ENCODE measurements at places on chromosomes 13 and 19. TPM values are rescaled to one million over a fixed set of nuclear protein-coding genes. Genes with fewer than 3 reads are reported as not detected.

DNA sequence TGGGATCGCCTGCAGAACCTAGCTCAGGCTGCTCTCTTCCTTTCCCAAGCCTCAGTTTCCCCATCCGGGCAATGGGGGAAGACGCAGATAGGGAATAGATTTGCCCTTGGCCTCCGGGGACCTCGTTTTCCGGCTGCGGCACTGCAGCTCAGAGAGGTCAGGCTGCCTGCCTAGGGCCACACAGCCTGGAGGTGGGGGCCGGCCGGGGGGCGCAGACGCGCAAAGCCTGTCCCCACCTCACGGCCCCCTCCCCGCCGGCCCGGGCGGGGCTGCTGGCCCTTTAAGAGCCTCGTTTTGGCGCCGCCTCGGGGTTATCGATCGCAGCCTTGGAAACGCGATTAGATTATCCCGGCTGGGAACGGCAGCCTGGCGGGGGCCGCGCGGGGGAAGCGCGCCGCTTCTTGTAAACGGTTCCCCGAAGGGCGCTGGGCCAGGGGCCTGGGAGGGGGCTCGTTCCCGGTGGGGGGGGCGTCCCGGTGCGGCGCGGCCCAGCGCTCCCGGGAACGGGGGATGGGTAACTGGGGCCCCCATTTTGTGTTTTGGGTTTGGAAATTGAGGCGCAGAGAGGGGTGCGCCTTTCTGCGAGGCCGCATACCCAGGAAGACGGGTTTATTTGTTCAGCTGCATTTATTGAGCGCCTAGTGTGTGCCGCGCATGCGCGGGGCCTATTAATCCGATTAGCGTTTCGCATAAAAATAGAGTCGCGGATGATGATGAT, 23.4 kb upstream of the TCF3 start:
- no peak for DNase-seq

DNA sequence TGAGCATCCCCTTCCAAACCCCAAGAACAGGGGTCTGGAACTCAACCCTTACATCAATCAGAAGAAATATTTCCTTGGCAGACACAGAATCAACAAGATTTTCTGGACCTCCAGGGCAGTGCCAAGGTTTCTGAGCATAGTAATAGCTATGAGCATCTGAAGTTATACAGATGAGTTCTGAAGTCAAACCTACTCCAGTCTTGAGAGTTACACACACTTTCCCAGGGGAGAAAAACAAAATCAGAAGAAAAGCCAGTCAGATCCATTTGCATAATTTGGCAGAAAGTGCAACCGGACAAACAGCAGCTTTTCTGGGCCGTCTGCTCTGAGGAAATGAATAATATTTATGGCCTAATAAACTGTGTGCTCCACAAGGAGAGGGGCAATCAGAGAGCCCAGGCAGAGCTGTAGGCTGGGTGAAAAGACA, 93.1 kb downstream of the KL start:
- no peak for DNase-seq

DNA sequence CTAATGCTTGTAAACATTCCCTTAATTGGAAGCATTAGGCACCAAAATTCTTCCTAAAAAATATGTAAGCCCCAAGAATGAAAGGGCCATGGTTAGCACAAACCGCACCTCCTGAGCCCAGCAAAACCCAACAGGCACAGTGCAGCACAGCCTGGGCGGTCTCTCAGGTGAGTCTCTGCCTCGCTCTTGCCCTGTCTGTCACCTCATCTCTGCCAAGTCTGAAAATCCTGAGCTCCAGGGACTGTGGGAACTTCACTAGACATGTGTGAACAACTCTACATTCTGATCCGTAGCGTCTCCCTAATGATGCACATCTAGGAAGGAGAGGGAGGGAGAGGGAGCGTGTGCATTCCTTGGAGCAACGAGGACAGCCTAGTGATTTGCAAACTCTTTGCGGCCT, 88.8 kb upstream of the GJB6 start:
- DNase-seq, result no peak

DNA sequence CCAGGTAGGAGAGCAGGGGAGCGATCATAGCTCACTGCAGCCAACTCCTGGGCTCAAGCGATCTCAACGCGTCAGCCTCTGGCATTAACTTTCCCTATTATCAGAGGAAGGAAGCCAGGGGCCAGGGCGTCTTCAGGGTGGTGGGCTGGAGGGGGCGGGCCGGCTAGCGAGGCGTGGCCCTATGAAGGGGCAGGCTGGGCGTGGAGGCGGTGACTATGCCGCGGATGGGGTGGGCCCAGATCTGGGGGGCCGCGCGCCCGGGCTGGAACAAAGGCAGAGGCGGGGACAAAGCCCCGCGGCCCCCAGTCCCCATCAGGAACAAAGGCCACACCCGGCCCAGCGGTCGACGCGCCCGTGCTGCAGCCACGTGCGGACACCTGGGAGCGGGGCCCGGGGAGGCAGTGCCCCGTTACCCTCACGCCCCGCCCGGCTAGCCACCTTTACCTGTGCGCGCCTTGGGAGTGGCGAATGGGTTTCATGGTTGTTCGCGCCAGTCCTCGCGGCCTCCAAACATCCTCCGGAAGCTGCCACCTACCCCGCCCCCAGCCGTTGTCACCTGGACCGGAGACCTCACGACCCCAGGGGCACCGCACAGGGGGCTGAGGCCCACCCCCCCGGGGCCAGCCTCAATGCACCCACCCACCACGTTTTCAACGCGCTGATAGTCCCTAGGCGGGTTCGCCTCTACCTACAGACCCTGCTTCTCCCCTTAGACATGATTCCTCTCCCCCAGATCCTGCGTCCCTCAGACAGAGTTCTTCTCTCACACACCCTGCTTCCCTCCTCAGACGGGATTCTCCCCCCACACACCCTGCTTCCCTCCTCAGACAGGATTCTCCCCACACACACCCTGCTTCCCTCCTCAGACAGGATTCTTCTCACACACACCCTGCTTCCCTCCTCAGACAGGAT, 5.4 kb upstream of the TRIM28 start:
- no peak for DNase-seq

DNA sequence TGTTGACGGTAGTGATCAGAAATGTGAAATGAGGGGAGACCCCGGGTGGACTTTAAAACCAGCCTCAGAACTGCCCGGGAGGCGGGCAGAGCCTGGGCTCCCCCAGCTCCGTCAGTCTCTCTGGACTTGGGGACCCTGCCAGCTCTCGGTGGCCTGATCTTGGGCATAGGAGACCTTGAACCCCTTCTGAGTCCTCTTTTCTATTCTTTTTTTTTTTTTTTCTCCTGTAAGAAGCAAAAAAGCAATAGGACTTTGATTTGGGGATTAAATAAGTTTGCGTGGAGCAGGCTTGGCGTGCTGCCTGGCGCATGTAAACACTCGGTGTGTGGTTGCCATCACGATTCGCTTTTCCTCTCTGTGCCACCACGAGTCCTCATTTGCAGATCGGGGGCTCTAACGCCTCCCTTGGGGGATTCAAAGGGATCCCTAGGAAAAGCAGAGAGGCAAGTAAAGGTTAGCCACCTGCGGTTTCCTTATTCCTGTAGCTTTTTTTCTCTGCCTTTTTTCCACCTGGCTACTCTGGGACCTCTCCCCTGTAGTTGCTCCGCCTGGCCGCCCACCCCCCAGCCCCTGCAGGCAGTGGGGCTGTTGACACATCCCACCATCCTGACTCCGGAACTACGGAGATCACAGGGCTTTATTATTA, 1.3 kb downstream of the SAFB start:
- no peak for DNase-seq

- no peak for DNase-seq
Observed at GRCh38 chr13:33799950-33800592, 17.9 kb upstream of the RFC3 start.

DNA sequence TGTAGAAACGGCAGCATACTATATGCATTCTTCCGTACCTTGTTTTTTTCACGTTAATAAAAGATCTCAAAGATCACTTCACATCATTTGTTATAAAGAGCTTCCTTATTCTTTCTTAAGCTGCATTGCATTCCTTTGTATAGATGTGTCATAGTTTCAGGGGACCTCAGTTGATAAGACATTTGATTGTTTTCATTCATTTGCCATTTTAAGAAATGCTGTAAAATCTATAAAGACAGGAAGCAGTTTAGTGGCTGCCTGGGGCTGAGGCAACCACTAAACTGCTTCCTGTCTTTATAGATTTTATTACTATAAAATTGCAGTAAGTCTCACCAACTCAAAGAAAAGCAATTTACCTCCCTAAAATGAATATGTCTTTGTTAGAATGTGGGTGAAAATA, 59.4 kb downstream of the ZDHHC20 start:
- DNase-seq, result no peak

DNA sequence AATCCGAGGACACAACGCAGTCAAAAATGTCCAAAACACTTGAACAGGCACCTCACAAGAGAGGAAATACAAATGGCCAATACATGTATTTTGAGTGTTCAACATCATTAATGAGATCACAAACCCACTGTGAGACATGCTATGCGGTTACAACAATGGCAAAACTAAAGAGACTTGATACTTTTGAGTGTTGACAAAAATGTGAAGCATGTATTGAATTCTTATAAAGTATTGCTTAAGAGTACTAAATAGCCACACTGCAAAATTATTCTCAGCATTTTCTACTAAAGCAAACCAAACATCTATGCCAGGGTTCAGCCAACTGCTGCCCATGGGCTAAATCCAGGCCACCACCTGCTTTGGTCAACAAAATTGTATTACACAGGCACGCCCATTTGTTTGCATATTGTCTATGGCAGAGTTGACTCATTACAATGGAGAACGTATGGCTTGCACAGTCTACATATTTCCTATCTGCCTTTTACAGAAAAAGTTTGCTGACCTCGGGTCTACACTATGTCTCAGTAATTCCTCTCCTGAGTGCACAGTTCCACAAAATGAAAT, 135.3 kb downstream of the B3GLCT start:
- DNase-seq, result no peak

- DNase-seq, result no peak
Observed at GRCh38 chr13:22189176-22190048, 518.5 kb downstream of the FGF9 start.

DNA sequence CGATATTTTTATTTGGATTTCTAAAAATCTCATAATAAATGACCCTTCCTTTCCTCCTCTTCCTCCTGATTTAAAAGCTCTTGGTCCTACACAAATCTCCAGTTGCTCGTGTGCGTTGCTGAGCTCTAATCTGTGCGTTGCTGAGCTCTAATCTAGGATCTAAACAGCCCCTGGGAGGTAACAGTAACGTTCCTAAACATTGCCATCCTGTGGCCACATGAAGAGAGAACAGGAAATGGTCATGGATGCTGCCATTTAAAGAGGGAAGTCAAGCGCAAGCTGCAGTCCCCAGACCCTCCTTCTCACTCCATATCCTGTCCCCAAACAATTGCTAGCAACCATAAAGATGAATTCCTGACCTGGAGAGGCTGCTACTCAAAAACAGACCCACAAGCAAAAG, 170.8 kb downstream of the NUFIP1 start:
- DNase-seq, result no peak

GRCh38 chr19:18045307-18046050, 37.5 kb downstream of the ARRDC2 start:
- no peak for DNase-seq

- DNase-seq, result no peak
Observed at GRCh38 chr13:32178763-32179162, 136.4 kb downstream of the ZAR1L start.

DNA sequence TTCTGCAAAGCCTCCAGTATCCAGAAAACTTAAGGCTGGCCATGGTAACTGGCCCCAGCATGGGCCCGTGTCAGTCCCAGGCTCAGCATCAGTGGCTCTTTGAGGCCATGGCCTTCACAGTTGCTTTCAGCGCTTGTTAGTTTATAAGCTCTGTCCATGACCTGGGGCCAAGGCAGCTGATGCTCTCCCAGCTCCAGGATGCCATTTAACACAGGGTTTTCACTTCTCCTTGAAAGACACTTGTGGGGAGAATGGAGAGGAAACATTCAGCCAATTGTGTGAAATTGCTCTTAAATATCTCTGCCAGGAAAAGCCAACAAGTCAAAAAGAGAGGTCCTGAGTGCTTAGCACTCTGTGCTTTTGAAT, 321.3 kb downstream of the FOXO1 start:
- no peak for DNase-seq

- DNase-seq, result no peak
Observed at GRCh38 chr13:93116809-93117208, 109.8 kb upstream of the GPC6 start.

DACT3 gene
- total RNA-seq, result 1.8 TPM

DNA sequence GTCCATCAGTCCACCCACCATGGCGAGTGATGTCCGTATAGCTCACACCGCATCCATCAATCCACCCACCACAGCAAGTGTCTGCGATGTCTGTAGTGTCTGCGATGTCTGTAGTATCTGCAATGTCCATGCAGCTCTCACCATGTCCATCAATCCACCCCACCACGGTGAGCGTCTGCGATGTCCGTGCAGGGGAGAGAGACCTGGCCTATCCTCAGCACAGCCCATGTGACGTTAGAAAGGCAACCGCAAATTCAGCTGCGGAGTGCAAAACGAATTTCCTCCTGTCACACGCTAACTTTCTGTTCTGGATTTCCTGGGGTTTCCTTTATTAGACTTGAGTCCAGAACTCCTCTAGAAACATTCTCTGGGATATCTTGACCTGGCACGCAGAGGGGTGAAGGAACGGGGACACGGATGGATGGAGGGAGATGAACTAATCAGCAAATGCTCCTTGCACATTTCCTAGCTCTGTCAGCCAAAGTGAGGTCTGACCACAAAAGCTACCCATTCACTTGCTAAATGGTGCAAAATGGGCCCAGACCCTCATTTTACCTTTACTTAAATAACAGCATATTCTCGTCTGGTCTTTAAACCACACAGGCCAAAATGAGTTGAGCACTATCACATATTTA, 18.3 kb downstream of the RASA3 start:
- DNase-seq, result no peak

IFNL4 gene
- total RNA-seq, result not detected

DNA sequence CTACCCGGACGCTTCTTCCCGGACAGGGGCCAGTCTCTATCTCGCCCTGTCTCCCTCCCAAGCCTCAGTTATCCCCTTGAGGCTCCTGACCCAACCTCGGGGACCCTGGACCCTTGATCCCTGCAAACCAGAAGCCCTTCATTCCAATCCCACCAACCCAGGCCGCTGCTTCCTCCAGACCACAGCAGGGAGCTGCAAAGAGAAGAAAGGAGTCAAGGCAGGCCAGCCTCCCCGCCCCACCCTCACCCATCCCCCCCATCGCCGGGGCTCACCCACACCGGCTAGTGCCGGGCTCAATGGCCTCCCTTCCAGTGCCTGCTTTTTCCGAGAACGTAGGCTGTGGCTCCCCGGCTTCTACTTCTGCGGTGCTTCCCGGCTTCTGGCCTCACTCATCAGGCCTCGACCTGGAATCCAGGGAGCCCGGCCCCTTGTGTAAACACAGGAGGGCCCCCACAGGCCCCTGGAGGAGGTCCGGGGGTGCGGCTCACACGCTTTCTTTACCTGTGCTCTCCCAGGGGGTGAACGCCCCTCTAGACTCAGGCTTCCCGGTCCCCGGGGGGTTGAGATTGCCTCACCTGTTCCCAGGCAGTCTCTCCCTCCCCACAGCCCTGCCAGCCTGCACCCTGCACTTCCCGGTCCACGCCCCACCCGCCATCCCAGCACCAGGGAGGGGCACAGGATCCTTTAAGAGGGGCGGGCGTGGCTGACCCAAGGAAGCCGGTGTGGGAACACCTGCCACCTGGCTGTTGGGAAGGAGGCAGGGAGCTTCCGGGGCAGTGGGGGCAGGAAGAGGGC, at the start of gene FAM83E:
FAM83E (minus strand) TSS at position 641 of the 795 bp plus-strand sequence. CDS start 1,704 bp downstream, outside the sequence.
- no peak for DNase-seq

KLHL26 gene
- 15.4 TPM for total RNA-seq

GRCh38 chr13:105069106-105069505, 1466.4 kb downstream of the EFNB2 start:
- no peak for DNase-seq
